ENCODE measurements at places on chromosomes 13 and 19. TPM values are rescaled to one million over a fixed set of nuclear protein-coding genes. Genes with fewer than 3 reads are reported as not detected.

The LRRC63 gene
- 0.47 TPM for total RNA-seq

DNA sequence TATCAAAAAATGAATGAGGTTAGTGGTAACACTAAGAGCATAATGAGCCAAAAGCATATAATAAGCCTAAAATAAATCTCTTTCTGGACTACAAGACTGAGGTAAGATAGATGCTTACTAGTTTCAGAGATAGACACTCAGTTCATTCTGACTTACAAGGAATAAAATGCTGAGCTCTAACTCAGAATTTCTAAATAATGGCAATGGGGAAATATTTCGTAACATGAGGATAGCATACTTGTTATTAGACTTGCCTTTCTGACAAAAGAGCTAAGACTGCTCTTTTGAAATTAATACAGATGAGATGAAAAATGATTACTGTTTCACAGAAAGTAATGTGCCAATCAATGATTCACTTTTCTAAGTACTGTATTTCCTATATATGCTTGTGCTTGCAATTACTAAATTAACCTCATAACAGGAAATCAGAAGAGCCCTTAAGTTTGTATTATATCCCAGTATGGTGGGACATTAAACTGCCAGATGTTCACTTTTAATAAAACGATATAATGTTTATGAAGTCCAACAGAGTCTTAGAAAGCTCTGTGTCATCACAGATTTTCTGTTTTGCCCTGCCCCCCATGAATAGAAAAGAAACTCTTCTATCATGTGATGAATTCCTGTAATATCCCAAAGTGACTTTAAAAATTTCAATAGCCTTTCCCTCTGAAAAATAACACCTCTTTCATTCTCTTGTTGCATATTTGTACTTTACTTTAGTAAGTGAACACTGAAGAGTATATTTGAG, 2771.0 kb upstream of the PCDH20 start:
- H3K36me3 ChIP-seq = no peaks in the 10 kb centered on the region
- no peaks in the 10 kb centered on the region for H3K27me3 ChIP-seq
- no peak overlapping the region for H3K27ac ChIP-seq
- no peak overlapping the region for H3K4me3 ChIP-seq
- no peaks in the 10 kb centered on the region for H3K4me1 ChIP-seq

DNA sequence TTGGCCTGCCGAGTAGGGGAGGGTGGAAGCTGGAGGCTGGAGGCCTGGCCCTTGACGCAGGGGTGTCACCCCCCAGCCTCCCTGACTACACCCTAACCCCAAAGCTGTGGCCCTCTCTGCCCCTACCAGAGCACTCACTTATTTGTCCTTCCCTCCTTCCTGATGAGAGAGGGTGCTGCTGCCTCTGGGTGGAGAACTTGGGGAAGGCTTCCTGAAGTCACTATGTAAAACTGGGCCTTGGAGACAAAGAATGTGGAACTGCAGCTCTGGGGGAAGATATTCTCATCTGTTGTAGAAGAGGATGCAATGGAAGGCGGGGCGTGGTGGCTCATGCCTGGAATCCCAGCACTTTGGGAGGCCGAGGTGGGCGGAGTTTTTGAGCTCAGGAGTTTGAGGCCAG, 485.2 kb downstream of the ZNF536 start:
- no peak overlapping the region for H3K27ac ChIP-seq
- no peak for DNase-seq
- H3K4me1 ChIP-seq = no peaks in the 10 kb centered on the region
- no peak overlapping the region for H3K4me3 ChIP-seq
- no peaks in the 10 kb centered on the region for H3K36me3 ChIP-seq

- H3K27me3 ChIP-seq = no peaks in the 10 kb centered on the region
- no peak overlapping the region for H3K27ac ChIP-seq
- H3K4me1 ChIP-seq = no peaks in the 10 kb centered on the region
Measured at GRCh38 chr19:4493104-4493928, 21.2 kb downstream of the HDGFL2 start.

GRCh38 chr13:71758828-71759227, 108.2 kb downstream of the DACH1 start:
- H3K4me3 ChIP-seq = no peak overlapping the region
- H3K27me3 ChIP-seq = no peaks in the 10 kb centered on the region
- H3K36me3 ChIP-seq = no peaks in the 10 kb centered on the region

DNA sequence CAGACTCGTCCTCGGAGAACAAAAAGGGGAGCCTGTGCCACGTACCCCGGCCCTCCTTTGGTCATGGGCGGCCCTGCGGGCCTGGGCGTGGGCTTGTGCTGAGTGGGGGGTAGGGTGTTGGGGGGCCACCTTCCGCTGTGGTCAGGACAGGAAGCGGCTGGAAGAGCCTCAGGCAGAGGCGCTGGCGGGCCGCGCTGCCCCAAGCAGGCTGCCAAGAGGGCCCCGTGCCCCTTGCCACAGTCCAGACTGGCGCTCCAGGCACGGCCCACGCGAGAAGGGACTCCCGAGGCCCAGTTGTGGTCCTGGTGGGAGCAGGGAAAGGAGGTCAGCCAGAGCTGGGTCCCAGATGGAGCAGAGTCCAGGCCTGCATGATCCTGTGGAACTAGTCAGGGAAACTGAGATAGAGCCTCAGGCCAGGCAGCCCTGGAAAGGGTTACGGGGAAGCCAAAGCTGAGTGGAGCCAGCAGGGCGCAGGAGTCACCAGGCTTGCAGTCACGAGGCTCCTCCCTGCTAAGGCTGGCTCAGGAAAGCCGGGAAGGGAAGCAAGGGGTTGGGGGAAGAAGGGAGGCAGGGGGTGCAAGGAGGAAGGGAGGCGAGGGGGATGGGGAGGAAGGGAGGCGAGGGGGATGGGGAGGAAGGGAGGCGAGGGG, 135.0 kb downstream of the CRYL1 start:
- DNase-seq = no peak
- H3K36me3 ChIP-seq = no peaks in the 10 kb centered on the region
- H3K4me3 ChIP-seq = no peak overlapping the region
- H3K27me3 ChIP-seq = no peaks in the 10 kb centered on the region
- peaks cover 12% of the 10 kb centered on the region for H3K4me1 ChIP-seq
- no peak overlapping the region for H3K27ac ChIP-seq

DNA sequence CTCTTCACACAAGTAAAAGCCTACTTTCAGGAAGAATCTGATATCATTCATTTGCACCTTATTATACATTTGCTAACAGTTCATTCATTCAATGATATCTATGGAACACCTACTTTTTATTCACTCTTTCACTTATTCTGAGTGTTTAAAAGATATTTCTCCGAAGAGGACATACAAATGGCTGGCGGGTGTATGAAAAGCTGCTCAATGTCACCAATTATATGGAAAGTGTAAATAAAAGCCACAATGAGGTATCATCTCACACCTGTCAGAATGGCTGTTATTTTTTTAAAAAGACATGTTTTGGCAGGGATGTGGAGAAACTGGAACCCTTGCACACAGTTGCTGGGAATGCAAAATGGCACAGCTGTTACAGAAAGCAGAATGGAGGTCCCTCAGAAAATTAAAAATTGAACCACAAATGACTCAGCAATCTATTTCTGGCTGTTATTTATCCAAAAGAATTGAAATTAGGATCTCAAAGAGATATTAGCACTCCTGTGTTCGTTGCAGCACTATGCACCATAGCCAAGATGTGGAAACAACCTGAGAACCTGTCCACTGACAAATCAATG, 127.6 kb upstream of the IRS2 start:
- no peaks in the 10 kb centered on the region for H3K27me3 ChIP-seq
- no peaks in the 10 kb centered on the region for H3K4me1 ChIP-seq
- no peak overlapping the region for H3K27ac ChIP-seq
- DNase-seq = no peak

DNA sequence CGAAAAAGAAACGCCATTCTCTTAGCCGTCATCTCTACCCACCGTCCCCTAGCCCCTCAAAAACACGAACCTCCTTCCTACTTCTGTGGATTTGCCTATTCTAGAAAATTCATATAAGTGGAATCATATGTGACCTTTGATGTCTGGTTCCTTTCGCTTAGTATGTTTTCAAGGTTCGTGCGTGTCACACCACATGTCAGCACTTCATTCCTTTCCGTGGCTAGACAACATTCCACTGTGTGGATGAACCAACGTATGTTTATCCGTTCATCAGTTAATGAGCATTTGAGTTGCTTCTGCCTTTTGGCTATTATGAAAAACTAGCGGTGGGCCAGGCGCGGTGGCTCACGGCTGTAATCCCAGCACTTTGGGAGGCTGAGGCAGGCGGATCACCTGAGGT, 14.0 kb upstream of the PPP1R12C start:
- H3K27ac ChIP-seq = no peak overlapping the region
- H3K4me3 ChIP-seq = no peak overlapping the region
- no peak for DNase-seq
- no peaks in the 10 kb centered on the region for H3K4me1 ChIP-seq

Measured in activated CD8-positive, alpha-beta T cell treated with anti-CD3 and anti-CD28 coated beads for 36 hours (primary cell).